ENCODE measurements at places on chromosomes 7 and 10. TPM values are rescaled to one million over a fixed set of nuclear protein-coding genes. Genes with fewer than 3 reads are reported as not detected.

DNA sequence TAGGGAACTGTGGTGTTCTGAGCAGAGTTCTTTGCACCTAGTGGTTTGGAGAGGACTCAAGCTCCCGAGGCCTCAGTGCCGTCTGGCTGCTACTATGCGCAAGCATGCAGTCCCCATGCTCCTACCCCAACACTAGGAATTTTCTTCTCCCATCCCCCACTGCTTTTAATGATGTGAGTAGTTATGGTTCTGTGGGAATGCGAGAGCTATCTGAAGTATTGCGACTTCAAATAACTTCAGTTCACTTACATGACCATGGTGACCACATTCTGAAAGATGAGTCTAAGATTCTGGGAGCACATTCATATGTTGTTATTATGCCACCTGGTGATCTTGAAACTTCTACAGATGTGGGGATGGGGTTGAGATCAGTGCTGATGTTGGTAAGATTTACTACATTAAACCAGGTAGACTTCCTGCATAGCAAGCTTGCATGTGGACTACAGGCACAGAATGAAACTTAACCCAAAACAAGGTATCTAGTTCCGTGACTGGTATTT, 24.6 kb downstream of the HTR5A start:
- H3K36me3 ChIP-seq = no peaks in the 10 kb centered on the region
- no peaks in the 10 kb centered on the region for H3K4me1 ChIP-seq
- no peak overlapping the region for H3K27ac ChIP-seq
- H3K4me3 ChIP-seq = no peak overlapping the region

- H3K4me1 ChIP-seq = no peaks in the 10 kb centered on the region
- H3K36me3 ChIP-seq = no peaks in the 10 kb centered on the region
- H3K4me3 ChIP-seq = peak overlapping the region; percentile 33
- no peak overlapping the region for H3K27ac ChIP-seq
- DNase-seq = peak; percentile 55
Observed at GRCh38 chr7:32299133-32299702, 191.0 kb downstream of the LSM5 start.

- H3K4me1 ChIP-seq = peaks cover 7% of the 10 kb centered on the region
- H3K27ac ChIP-seq = no peak overlapping the region
- H3K4me3 ChIP-seq = no peak overlapping the region
- DNase-seq = no peak
- H3K27me3 ChIP-seq = peaks cover 32% of the 10 kb centered on the region
Observed at GRCh38 chr10:79979976-79980687, 31.2 kb upstream of the SFTPD start.

DNA sequence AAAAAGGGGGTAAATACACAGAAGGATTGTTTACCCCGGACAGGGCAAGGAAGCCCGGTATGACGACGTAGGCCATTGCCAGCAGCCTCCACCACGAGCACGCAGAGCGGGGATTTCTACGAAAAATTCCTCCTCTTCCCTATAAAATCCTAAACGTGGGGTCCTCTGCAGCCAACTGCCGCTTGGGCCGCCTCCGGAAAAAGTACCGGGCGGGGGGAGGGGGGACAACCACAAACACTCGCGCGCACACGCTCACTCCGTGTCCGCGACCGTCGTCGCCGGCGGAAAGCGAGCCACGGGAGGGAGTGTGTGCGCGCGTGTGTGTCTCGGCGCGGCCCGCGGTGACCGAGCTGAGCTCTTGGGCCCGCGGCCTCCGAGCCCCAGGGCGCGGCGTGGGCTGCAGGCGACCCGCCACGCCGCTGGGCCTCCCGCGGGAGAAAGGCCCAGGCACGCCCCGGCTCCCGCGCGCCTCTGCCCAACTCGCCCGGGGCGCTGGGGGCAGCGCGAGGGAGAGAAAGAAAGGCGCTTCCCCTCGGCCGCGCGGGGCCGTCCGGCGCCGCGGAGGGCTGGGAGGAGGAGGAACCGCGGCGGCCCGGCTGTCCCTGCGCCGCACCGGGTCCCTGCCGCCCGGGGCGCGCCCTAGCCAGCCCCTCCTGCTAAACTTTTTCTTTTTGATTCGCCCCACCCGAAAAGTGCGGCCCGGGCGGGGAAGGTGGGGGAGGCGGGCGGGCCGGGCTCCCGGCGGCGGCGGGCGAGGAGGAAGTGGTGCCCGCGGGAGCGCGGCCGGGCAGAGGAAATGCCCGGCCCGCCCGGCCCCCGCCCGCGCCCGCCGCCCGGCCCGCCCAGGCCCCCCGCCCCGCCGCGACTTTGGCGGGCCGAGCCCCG, 1.5 kb downstream of the CTBP2 start:
- peak overlapping the region; percentile 59 for H3K27ac ChIP-seq
- H3K27me3 ChIP-seq = no peaks in the 10 kb centered on the region
- peak overlapping the region; percentile 97 for H3K4me3 ChIP-seq
- no peaks in the 10 kb centered on the region for H3K36me3 ChIP-seq

GRCh38 chr7:44307301-44307900, 18.0 kb downstream of the CAMK2B start:
- H3K27me3 ChIP-seq = peaks cover 14% of the 10 kb centered on the region
- H3K4me1 ChIP-seq = no peaks in the 10 kb centered on the region
- no peaks in the 10 kb centered on the region for H3K36me3 ChIP-seq
- no peak overlapping the region for H3K27ac ChIP-seq
- peak; percentile 47 for DNase-seq
- H3K4me3 ChIP-seq = no peak overlapping the region

GRCh38 chr10:101879456-101880231, 36.0 kb upstream of the KCNIP2 start:
- no peaks in the 10 kb centered on the region for H3K27me3 ChIP-seq
- H3K27ac ChIP-seq = no peak overlapping the region
- no peak overlapping the region for H3K4me3 ChIP-seq
- peak; percentile 32 for DNase-seq
- peaks cover 14% of the 10 kb centered on the region for H3K4me1 ChIP-seq
- H3K36me3 ChIP-seq = no peaks in the 10 kb centered on the region

DNA sequence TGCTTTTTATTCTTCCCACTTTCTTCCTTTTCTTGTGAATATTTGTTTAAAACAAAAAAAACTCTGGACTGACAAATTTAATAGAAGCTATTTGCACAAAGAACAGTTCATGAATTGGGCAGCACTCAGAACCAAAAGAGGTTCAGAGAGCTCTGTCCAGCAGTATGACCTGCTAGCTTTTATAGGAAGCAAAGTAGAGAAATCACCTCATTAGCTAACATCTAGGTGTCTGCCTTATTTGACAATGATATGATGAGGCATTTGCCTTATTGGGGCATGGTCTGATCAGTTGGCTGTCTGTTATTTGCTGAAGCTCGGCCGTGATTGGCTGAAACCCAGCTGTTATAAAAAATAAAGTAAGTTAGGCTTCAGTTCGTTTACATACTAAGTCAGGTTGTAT, 819 bp upstream of the TRIM4 start:
- no peaks in the 10 kb centered on the region for H3K27me3 ChIP-seq
- no peak for DNase-seq
- H3K4me3 ChIP-seq = peak overlapping the region; percentile 57
- peaks cover 2% of the 10 kb centered on the region for H3K4me1 ChIP-seq
- no peak overlapping the region for H3K27ac ChIP-seq
- H3K36me3 ChIP-seq = no peaks in the 10 kb centered on the region

GRCh38 chr7:33926535-33926934, 21.2 kb downstream of the BMPER start:
- no peak overlapping the region for H3K4me3 ChIP-seq
- H3K27me3 ChIP-seq = no peaks in the 10 kb centered on the region
- H3K27ac ChIP-seq = peak overlapping the region; percentile 78
- H3K4me1 ChIP-seq = peaks cover 33% of the 10 kb centered on the region
- H3K36me3 ChIP-seq = peaks cover 6% of the 10 kb centered on the region

GRCh38 chr7:128106821-128107220, 75.6 kb upstream of the LRRC4 start:
- H3K36me3 ChIP-seq = no peaks in the 10 kb centered on the region
- no peak overlapping the region for H3K4me3 ChIP-seq
- DNase-seq = no peak
- H3K4me1 ChIP-seq = no peaks in the 10 kb centered on the region
- no peak overlapping the region for H3K27ac ChIP-seq

- peak; percentile 79 for DNase-seq
- no peaks in the 10 kb centered on the region for H3K4me1 ChIP-seq
- no peaks in the 10 kb centered on the region for H3K36me3 ChIP-seq
- H3K27me3 ChIP-seq = no peaks in the 10 kb centered on the region
- H3K27ac ChIP-seq = no peak overlapping the region
Observed at GRCh38 chr7:47179812-47180515, 401.9 kb downstream of the TNS3 start.

DNA sequence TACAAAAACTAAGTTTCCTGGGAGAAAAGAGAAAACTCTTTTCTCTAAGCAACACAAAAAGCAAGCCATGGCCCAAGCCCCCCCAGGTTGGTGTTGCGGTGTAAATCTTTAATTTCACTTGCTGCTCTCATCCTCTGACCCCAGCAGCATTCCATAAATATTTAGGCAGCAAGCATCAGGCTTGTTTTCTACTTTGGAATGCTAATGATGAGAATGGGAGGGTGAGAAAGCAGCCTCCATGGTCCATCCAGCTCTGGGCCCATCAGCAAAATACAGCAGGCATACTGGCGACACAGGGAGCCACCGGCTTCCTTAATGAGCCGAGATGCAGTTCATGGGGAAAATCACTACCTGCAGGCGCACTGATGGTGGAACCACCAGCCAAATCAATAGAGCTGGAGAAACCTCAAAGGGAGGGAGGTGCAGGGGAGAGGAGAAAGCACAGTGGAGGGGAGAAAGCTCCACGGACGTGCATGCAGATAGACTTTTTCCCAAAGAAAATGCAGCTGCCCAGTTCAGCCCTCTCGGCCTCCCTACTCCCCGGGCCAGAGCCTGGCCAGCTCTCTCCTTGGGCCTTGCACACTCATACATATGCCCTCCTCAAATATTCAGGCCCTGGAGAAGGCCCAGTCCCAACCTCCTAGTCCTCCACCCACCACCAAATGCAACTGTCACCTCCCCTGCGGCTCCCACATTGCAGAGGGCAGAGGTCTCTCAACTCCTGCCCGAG, 131.9 kb downstream of the GRID1 start:
- no peak overlapping the region for H3K27ac ChIP-seq
- no peaks in the 10 kb centered on the region for H3K27me3 ChIP-seq
- no peak for DNase-seq
- no peaks in the 10 kb centered on the region for H3K4me1 ChIP-seq
- no peak overlapping the region for H3K4me3 ChIP-seq

GRCh38 chr10:69495666-69496065, 44.4 kb downstream of the TSPAN15 start:
- no peak overlapping the region for H3K27ac ChIP-seq
- peaks cover 23% of the 10 kb centered on the region for H3K36me3 ChIP-seq
- no peak overlapping the region for H3K4me3 ChIP-seq
- DNase-seq = no peak
- H3K27me3 ChIP-seq = no peaks in the 10 kb centered on the region

DNA sequence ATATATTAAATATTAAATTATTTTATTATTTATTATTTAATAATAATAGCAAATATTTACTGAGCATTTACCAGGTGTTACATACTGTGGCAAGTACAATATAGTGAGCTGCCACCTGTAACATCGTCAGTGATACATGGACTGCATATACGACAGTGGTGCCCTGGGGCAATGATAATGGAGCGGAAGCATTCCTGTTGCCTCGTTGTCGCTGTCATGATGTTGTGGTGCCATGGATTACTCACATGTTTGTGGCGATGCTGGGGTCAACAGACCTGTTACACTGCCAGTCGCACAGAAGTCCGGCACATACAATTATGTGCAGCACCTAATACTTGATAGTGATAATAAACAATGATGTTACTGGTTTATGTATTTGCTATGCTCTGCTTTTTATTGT, 20.6 kb downstream of the CAMK1D start:
- H3K4me3 ChIP-seq = no peak overlapping the region
- no peaks in the 10 kb centered on the region for H3K27me3 ChIP-seq
- no peaks in the 10 kb centered on the region for H3K36me3 ChIP-seq
- no peak for DNase-seq
- no peak overlapping the region for H3K27ac ChIP-seq

- H3K4me1 ChIP-seq = peaks cover 3% of the 10 kb centered on the region
- H3K27ac ChIP-seq = no peak overlapping the region
- H3K36me3 ChIP-seq = peaks cover 29% of the 10 kb centered on the region
Observed at GRCh38 chr7:129213828-129214227, 11.0 kb upstream of the AHCYL2 start.

DNA sequence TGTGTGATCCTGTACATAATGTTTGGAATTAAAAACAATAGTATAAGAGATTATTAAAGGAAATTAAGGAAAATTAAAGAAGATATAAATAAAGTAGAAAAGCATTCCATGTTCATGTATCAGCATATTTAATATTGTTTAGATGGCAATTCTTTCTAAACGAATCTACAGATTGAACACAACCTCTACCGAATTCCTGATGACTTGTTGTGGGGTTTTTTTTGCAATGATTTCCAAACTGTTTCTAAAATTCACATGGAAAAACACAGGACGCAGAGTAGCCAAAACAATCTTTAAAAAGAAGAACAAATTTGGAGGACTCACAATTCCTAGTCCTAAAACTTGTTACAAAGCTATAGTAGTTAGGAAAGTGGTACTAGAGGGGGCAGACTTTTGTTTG, 573.4 kb upstream of the IGFBP3 start:
- H3K27me3 ChIP-seq = no peaks in the 10 kb centered on the region
- H3K4me3 ChIP-seq = no peak overlapping the region
- no peak overlapping the region for H3K27ac ChIP-seq
- no peaks in the 10 kb centered on the region for H3K4me1 ChIP-seq
- H3K36me3 ChIP-seq = no peaks in the 10 kb centered on the region

DNA sequence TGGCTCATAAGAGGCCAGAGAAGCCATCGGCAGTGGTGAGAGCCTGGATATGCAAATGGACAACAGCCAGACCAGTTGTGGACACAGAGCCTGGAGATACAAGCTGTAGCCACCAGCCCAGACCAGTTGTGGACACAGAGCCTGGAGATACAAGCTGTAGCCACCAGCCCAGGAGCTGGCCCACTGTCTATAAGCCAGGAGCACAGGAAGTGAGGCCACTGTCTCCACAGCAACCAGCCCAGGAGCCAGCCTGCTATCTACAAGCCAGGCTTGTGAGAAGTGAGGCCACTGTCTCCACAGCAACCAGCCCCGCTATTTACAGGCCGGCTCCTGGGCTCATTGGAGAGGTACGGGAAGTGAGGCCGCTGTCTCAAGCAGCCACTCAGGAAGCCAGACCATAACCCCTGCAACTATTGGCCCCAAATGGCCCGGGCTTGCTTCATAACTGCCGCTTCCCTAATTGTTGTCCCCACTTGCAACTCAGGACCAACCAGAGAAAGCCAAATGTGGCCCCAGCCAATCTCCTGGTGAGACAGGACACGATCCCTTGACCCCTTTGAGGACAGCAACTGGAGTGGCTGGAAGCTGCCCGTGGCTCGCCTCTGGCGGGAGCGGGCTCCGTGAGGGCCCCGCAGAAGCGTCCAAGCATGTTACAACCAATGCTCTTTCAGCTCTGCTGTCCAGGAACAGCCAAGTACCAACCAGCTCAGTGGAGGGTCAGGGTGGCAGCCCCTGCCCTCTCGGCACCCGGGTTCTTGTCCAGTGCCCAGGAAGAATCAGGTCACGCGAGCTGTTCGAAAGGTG, 44.1 kb upstream of the CNPY1 start:
- DNase-seq = peak; percentile 45
- H3K27me3 ChIP-seq = no peaks in the 10 kb centered on the region
- no peaks in the 10 kb centered on the region for H3K36me3 ChIP-seq
- H3K4me1 ChIP-seq = peaks cover 7% of the 10 kb centered on the region

ANXA8 gene
- polyA plus RNA-seq = 0.92 TPM

CUBN gene
- 1.4 TPM for polyA plus RNA-seq

MBL2 gene
- polyA plus RNA-seq = not detected

MMRN2 gene
- polyA plus RNA-seq = 7.3 TPM

KEL gene
- polyA plus RNA-seq = 12.6 TPM

CCL26 gene
- polyA plus RNA-seq = not detected

CD36 gene
- polyA plus RNA-seq = 2.4 TPM

HOXA4 gene
- 0.46 TPM for polyA plus RNA-seq

CEP41 gene
- polyA plus RNA-seq = 27.4 TPM

HTR5A gene
- polyA plus RNA-seq = not detected
